Left hindlimb (tissue), 1 donor: ENCODE measurements at places on chromosomes 7 and 10.

DNA sequence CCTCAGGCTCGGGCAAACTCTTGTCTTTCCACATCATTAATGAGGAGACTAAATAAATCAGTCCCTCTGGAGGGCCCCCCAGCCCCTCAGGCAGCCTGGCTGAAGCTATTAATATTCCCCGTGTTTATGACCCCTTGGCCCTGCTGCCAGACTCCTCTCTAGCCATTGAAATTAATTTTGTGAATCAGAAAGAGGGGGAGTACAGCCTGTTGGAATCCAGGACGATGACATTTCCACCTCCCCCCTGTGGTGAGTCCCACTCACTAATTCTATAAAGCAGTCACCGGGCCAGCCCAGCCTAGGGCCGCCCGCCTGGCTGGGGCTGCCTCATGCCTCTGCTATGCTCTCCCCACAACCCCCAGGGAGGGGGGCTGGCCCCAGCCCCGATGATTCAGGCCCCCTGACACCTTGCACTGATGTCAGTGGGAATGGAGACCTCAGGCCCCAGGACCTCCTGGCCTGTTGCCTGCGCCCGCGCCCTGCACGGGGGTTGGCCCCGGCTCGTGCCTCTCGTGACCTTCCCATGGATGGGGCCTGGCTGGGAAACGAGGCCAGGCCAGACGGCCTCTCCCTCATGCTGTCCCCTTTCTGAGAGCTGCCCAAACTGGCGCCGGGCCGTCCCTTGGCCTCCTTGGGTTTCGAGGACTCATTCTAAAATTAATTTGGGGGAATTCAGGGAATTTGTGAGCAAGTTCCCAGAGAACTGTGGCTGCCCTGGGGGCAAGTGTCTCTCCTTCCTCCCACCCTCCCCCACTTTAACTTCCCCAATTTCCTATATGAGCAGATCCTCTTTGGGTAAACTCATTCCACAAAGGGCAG is 34.0 kb downstream of the TMEM270 start:
- DNase-seq = peak; percentile 82

- no peak for DNase-seq
Measured at GRCh38 chr7:40311307-40311706, 176.5 kb downstream of the SUGCT start.

GRCh38 chr10:30184397-30185033 is 125.1 kb upstream of the JCAD start:
- no peak for DNase-seq

DNA sequence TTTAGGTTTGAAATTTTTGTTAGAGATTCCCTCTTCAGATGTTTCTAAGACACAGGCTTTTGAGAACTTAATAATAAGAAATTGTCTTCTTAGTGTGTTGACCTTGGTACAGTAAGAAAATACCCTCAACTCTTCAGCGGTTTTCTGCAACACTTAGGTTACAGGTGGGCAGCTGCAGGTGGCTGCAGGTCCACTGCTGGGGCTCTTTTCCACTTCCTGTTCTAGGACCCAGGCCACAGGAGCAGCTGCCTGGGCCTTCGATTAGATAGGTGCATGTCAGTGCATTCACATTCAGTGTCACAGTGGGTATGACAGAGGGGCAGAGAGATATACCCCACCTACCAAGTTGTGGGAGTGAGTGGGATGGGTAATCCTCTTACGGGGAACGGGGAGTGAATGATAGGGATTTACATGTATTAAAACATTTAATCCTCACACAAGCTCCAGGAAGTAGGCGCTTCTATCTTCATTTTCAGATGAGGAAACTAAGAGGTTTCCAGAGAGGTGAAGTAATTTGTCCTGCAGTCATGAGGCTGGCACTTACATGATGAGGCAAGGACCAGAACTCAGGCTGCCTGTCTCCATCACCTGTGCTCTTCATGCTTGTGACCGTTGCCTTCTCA is 20.2 kb upstream of the SUV39H2 start:
- DNase-seq = no peak

DNA sequence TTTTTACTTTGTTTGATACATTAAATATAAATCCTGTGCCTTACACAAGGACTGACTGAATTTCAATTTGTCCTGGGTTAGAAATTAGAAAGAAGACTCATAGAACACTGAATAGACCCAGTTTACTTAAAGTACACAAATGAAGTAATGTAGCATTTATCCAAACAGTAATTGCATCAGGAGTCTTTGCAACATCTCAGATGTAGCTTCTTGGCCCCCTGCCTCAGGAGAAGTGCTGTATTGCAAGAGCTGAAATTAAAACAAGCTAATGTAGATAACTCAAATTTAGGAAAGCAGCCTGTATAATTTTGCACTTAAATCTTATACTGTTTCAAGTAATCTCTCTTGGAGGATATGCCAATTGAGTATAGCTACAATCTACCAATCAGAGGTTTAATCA is 54.3 kb upstream of the KCND2 start:
- DNase-seq = no peak

DNA sequence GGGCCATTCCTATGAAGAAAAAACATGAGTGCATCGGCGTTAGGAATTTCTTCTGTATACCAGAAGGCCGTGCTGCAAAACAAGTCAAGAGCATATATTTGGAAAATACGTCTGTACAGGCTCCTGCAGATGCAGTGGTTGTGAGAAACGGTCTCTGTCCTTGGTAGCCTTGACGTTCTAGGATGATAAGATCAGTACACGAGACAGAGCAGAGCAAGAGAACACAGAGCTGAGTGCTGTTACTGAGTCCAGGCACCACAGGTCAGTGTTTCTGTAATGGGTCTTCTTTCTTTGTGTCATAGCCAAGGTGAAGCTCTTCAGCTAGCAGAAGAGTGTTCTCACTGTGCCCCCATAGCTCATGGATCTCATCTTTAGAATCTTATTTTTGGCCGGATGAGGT is 62.8 kb downstream of the WDR37 start:
- DNase-seq = no peak

DNA sequence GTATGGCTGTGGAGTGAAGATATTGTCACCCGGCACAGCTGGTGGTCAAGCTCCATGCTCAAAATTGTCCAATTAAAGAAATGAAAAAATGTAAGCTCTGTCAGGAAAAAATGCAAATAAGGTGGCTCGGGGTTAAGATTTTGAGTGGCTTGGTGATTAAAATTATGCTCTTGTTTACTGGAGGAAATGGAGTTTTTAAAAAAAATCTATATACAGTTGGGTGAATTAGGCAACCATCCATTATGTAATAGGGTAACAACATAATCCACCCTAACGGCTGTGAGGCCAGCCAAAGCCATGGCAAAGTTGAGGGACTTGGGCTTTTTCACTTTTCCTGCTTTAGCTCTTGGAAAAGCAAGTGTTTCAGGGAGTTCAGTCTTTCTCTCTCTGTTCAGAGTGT is 260.8 kb upstream of the HABP2 start:
- DNase-seq = no peak

DNA sequence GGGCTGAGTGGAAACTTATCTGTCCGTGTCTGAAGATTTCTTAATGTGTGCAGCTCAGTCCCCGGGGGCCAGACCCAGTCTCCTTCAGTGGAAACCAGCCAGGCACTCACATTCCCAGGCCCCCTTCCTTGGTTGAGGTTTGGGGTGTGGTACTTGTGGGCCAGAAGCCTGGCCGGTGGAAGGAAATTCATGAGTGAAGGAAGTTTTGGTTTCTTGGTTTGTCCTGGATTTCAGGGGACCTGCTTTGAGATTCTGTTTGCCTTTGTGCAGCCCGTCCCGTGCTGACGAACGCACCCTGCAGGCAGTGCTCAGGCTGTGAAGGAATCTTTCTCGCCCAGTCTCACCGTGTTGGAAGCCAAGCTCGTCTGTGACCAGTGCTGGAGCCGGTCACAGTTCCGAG is 2.9 kb downstream of the INPP5A start:
- DNase-seq = no peak

- no peak for DNase-seq
Measured at GRCh38 chr10:125795128-125795527, 19.5 kb upstream of the MMP21 start.

DNA sequence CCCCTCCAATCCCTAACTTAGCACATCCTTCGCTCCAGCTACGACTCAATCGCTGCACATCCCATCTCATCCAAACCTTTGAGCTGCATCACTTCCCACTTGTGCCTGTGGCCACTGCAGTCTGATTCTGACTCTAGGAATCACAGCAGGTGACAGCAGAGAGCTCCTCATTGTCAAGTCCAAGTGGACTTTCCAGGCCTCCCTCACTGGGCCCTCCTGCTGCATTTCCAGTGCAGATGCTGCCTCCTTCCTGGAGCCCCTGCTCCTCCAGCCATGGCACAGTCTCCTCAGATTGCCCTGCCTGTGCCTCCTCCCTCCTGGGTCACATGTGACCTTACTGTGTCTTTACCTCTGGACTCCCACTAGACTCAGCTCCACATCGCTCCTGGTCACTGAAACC is 157.3 kb downstream of the USP6NL start:
- DNase-seq = no peak

DNA sequence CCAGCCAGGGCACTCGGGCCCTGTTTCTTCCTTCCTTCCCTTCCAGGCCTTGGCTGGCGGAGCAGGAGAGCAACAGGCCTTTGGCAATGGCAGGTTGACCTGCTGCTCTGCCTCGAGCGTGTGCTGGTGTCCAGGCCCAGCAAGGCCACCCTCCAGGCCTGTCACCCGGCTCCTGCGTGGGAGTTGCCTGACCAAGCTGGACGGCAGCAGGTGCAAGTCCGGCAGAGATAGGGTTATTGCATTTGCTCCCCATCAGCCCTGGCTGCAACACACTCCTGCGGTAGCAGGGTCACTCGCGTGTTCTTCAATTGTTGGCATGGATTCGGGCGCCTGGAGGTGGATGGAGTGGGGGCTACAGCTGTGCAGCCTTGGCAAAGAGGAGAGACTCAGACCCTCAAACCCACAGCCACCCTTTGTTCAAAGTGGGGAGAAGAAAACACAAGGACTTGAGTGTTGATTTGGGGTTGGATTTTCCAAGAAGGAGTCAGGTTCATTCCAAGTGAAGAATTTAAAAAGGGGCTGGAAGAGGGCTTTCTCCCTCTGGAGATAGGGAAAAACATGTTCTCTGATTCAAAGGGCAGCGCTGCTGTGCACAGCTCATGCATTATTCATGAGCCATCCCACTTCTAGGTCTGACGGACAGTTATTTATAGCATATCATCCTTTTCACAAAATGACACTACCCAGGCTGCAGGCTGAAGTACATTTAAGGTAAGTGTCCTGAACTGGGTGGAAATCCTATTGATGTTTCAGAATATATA is 64.2 kb upstream of the PITRM1 start:
- DNase-seq = no peak

DNA sequence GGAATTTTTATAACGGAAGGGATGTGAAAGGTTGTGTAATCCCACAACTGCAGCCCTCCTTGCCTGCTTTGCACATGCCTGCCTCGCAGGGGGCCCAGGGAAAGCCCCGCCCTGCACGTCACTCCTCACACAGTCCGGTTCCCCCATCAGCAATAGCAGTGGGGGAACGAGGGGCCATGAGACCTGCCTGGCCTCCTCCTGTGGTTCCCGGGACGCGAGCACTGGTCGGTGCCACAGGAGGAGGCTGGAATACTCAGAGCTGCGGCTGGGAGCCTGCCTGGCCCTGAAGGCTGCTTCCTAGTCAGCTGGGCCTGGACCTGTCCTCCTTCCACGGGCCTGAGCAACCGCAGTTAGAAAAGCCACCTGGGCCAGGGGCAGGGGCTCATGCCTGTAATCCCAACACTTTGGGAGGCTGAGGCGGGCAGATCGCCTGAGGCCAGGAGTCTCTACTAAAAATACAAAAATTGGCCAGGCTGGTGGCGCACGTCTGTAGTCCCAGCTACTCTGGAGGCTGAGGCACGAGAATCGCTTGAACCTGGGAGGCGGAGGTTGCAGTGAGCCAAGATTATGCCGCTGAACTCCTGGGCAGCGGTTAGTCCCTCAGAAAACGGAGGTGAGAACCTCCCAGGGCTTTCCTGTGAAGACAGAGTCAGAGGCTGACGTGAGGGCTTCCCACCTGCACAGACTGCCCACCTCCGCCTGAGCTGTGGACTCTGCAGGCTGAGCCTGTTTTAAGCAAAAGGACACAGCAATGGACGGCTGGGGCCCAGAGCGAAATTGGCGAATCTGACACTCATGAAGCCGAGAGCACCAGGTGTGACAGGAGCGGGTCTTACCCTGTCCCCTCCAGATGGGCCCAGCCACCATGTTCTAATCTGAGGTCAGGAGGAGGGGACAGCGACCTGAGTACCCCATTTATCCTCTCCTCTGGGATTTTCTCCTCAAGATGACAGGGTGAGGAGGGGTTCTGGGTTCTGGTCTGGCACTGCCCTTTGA is 52.9 kb downstream of the VIPR2 start:
- DNase-seq = no peak

DNA sequence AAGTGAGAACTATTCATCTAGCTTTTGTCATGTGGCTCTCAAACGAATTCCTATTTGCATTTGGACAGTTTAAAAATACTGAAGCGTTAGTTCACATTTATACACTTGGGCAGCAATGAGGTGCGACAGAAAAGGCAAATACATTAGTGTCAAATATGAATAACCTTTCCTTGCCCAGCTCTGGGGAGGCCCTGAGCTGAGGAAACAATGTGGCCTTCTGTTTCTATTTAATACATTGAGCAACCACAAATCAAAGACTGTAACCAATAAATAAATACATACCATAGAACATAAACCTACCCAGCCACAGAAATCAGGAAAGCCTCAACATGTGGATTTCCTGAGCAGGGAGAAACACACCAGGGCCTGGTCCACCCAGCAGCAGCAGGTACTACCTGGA is 585.2 kb downstream of the PARD3 start:
- DNase-seq = no peak

DNA sequence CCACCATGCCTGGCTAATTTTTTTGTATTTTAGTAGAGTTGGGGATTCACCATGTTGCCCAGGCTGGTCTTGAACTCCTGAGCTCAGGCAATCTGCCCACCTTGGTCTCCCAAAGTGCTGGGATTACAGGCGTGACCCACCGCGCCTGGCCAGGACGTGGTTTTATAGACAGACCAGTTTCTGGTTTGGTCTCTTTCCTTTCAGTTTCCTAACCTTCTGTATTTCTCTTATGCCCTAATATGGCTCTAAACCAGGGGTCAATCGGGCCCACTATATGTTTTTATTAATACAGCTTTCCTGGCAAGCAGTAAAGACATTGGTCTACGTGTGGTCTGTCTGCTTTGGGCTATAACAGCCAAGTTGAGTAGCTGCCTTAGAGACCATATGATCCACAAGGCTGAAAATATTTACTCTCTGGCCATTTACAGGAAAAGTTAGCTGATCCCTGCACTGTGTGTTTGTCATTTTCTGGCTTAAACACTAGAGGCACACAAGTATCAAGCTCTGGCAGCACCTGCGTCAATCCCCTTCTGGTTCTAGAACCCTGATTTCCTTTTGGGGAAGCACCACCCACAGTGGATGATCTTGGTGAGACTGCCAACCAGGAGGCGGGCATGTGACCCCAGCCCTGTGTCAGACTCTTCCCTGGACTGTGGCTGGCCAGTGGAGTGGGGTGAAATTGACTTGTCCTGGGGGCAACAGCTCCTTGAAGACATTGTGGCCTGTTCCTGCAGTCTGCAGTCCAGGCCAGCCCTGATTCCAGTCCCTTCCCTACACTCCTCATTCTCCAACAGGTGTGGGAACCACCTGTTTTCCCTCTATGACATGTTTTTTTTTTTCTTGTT is 497.2 kb downstream of the PLXNA4 start:
- no peak for DNase-seq

DNA sequence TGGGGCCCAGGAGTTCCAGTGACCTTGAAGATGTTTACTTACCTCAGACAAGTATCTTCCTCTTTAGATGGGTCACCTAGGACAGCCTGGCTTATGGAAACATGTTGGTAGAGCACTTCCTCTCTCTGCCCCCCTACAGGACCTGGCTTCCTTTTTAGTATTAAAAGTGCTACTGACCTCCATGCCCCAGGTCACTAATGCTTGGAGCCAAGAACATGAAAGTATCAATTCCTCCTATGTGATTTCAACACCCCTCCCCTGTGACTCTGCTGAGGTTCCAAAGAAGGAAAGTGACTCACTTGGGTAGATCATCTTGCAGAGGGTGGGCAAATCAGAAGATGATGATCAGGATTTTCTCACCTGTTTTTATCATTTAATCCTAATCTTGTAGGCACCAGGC is 125.3 kb upstream of the CCDC6 start:
- DNase-seq = no peak
